ENCODE measurements at places on chromosomes 7 and 10.

DNA sequence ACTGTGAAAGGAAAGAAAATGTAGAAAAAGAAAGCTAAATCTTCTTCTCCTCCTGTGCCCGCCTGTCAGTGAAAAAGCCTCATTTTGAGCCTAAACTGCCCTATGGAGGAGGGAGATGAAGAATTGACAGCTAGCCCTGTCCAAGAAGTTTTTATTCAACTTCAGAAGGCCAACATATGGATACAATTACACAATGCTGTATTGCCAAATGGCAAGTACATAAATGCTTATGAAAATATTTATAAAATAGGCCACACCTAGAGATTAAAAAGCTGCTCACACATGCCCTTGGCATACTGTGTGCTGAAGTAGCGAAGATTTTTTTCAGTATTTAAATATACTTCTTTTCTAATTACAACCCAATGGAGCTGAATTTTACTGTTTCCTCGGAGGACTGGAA, 65.1 kb upstream of the NEBL start:
- no peak for DNase-seq

DNA sequence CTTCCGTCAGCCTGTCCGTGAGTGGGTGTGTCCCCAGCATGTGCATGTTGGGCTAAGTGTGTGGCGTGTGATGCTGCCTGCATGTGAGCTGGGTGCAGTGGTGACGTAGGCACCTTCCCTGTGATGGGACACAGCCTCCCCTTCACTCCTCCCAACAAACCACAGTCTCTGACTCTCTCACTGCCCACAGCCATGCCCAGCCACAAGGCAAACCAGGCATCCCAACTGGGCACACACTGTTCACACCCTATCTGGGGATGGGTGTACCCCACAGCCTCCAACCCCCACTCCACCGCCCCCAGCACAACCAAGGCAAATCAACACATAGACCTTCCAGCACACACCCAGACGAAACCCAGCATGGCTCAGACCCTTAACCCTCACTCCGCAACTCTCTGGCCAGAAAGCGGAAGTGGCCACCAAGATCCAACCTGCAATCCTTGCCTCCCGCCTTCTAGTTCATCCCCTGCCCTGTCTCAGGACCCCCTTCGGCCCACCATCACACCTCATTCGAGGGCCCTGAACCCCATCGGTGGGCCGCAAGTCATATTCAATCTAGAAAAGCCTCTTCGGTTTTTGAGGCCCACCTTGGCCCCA, 10.4 kb downstream of the PSD start:
- DNase-seq = no peak

GRCh38 chr10:66505003-66505657, 420.7 kb upstream of the LRRTM3 start:
- DNase-seq = no peak

DNA sequence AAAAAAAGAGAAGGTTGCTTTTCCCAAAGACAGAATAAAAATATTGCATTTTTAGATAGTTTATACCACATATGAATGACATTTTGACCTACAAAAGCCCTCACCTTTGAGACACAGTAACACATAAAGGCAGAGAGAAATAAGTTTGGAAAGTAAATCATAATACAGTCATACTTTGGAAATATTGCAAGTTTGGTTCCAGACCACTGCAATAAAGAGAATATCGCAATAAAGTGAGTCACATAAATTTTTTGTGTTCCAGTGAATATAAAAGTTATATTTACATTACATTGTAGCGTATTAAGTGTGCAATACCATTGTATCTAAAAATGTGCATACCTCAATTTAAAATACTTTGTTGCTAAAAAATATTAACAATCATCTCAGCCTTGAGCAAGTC, 40.3 kb downstream of the CCDC71L start:
- no peak for DNase-seq

GRCh38 chr7:81688622-81689411, 81.0 kb downstream of the HGF start:
- DNase-seq = no peak

- no peak for DNase-seq
Measured at GRCh38 chr10:32985775-32986350, 27.8 kb upstream of the ITGB1 start.

GRCh38 chr7:142030294-142030693, 34.6 kb downstream of the MGAM start:
- no peak for DNase-seq

DNA sequence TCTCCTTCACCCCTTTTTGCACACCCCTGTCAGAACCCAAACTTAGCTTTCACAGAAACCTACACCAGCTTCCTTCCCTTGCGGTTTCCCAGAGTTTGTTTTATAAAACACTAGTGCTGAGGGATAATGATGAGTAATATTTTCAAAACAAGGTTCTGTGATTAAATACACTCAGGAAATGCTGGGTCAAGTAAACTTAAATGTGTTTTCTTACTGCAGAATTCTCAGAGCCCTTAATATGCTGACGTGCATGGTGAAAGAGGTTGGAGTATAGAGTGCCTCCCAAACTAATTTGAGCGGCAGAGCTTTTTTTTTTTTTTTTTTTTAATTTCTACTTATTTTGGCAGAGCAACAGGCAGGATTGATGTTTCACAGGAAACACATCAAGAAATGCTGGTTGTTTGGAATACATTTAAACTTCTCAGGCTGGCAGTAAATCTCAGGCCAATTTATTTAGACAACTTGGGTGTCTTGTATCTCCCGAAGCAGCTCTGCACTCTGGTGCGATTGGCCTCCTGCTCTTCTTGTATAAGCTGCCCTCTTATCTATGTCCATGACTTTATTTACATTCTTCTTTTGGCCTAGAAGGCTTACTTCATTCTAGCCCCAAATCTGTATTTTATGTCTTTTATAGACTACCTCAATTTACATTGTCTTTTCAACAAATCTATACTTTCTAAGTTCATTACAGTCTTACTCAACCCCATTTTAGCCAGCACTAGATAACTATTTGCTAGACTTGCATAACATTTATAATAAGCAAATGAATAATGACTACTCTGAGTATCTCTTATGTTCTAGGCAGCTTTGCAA, 165.4 kb downstream of the BMPER start:
- DNase-seq = no peak

DNA sequence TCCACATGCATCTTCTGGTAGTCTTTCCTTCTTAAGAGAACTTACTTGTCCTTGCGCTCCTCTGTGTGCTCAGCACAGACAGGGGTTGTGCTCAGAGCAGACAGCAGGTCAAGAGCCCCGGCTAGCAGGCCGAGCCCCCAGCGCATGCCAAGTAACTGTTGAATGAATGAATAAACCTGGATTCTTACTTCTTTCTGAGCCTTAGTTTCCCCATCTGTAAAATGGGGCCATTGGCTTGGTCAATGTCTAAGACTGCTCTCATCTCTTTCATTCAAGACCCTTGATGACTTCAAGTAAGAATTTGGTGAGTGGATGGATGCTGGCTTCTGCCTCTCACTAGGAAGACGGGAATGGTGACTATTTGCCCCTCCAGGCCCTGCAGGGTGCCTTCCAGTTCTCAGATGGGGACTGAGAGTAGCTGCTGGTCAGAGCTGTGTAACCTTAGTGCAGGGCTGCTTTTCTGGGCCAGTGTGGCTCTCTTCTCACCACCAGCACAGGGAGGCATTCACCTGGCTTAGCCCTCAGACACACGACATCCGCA, 78.1 kb downstream of the CDH23 start:
- DNase-seq = no peak

Data from stimulated activated CD4-positive, alpha-beta T cell treated with anti-CD3 and anti-CD28 coated beads, Interleukin-4, amount 100 ng/mL, for 1 hour (primary cell).